ENCODE measurements at places on chromosomes 2 and 18.

GRCh38 chr2:74715081-74715791 lies 61.2 kb downstream of the SEMA4F start:
- no peak for DNase-seq

- DNase-seq: no peak
These were observed 30.5 kb downstream of the B3GNT7 start for GRCh38 chr2:231425811-231426703.

DNA sequence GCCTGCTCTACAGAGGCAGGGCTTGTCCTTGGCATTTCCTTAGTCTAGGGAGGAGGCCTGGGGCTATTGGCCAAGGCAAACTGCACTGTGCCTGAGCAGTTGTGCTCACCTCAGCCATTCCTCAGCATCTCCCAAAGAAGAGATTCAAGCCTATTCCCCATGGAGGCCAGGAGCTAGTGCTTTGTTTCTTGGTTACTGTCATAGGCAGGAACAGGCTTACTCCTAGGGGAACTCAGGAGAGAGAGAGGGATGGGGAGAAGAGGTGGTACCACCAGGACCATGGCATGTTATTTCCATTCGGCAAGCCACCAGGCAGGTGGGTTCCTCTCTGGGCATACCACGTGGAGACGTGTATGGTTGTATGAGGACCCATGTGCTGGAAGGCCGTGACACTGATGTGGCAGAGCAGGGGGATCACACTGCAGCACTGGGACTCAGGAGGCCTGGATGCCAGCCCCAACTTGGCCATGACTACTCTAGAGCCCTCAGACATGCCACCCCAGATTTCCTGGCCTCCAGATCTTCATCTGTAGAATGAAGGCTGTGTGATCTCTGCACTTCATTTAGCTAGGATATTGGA lies 233.7 kb downstream of the LOXHD1 start:
- DNase-seq: no peak

- no peak for DNase-seq
These were observed 6.4 kb downstream of the TWIST2 start for GRCh38 chr2:238854246-238854645.

GRCh38 chr18:49854681-49855080 lies 41.3 kb upstream of the ACAA2 start:
- DNase-seq: no peak

GRCh38 chr2:180651596-180651995 lies 328.8 kb upstream of the UBE2E3 start:
- no peak for DNase-seq

GRCh38 chr2:3659447-3660432 lies 1.7 kb downstream of the ALLC start:
- peak; percentile 75 for DNase-seq

DNA sequence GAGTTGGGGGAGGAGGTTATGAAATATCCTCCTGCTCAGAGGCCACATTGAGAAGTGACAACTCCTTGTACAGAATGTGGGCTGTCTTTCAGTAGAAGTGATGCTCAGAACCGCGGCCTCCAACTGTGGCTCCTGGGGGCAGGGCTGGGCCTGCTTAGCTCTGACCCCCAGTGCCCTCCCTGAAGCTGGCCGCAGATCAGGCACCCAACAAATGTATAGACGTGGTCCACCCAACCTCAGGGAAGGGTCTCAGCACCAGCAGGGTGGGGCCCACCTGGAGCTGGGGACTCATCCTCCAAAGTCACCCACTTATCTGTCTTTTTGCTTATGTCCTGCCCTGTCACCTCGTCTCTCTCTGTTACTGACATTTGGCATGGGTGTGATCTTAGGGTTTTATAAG lies 11.1 kb upstream of the BIN1 start:
- no peak for DNase-seq

GRCh38 chr2:192570788-192571187 lies 376.1 kb upstream of the TMEFF2 start:
- no peak for DNase-seq

DNA sequence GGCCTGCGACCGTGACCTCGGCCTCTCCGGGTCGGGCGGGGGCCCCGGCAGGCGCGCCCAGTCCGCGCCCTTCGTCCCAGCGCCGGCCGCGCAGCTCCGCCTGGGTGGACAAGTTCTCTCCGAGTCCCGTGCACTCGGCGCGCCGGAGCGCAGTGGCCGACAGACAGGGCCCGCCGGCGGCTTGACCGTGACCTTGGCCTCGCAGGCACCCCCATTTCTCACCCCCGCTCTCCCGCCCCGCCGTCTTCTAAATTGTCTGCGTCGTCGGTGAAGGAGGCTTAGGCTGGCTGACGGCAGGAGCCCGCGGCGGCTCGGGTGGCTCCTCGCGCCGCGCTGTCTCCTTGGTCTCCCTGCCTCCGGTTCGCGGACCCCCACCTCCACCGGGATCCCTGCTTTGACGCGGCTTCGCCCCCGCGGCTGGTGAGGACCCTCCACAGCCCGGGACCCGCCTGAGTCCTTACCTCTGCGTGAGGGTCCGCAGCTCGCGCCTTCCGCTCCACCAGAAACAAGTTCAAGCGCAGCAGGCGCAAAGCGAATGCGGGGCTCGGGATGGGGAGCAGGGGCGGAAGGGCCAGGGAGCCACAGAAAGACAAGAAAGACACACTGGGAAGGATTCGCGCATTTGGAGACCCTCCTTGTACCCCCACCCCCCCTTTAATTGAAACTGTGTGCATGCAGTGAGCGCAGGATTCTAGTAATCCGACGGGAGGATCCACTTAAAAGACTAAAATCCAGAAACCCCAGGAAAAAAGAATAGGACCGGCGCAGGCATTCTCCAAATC lies 4.0 kb downstream of the PTGR3 start:
- DNase-seq: no peak

- DNase-seq: no peak
These were observed 293.2 kb upstream of the DCC start for GRCh38 chr18:52046842-52047241.

DNA sequence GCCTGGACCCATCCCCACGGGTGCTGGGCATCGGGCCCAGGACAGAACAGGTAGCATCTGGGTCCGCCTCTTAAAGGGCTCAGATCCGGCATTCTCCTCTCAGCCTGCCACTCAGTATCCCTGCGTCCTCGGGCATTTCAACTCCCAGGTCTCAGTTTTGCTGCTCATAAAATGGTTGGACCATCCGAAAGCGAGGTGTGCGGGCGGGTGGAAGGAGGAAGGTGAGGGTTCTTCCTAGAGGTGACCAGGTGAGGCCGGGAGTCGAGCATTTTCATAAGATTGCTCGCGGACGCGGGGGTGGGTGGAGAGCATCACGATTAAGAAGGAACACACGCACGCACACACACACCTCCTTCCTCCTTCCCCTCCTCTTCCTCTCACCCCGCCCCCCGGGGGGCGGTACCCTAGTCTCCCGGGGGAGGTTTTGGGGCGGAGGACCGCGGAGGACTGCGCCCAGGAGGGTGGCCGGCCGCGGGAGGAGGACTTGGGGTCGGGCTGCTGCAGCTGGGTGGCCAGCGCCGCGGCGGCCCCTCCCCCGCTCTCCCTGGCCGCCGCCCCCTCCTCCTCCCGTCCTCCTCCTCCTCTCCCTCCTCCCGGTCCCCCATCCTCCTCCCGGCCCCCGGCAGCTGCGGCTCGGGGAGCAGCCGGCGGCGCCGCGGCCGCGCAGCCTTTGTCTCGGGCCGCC lies 97.9 kb upstream of the GPR45 start:
- no peak for DNase-seq

- DNase-seq: no peak
These were observed 181.8 kb upstream of the ARL4C start for GRCh38 chr2:234678711-234679110.

- no peak for DNase-seq
These were observed 190.0 kb downstream of the ALPK2 start for GRCh38 chr18:58438958-58439300.

- no peak for DNase-seq
These were observed 764.5 kb downstream of the TRIB2 start for GRCh38 chr2:13481201-13481600.

GRCh38 chr2:191777351-191777750 lies 69.5 kb downstream of the CAVIN2 start:
- no peak for DNase-seq

GRCh38 chr2:18721038-18721922 lies 131.9 kb upstream of the NT5C1B start:
- no peak for DNase-seq

DNA sequence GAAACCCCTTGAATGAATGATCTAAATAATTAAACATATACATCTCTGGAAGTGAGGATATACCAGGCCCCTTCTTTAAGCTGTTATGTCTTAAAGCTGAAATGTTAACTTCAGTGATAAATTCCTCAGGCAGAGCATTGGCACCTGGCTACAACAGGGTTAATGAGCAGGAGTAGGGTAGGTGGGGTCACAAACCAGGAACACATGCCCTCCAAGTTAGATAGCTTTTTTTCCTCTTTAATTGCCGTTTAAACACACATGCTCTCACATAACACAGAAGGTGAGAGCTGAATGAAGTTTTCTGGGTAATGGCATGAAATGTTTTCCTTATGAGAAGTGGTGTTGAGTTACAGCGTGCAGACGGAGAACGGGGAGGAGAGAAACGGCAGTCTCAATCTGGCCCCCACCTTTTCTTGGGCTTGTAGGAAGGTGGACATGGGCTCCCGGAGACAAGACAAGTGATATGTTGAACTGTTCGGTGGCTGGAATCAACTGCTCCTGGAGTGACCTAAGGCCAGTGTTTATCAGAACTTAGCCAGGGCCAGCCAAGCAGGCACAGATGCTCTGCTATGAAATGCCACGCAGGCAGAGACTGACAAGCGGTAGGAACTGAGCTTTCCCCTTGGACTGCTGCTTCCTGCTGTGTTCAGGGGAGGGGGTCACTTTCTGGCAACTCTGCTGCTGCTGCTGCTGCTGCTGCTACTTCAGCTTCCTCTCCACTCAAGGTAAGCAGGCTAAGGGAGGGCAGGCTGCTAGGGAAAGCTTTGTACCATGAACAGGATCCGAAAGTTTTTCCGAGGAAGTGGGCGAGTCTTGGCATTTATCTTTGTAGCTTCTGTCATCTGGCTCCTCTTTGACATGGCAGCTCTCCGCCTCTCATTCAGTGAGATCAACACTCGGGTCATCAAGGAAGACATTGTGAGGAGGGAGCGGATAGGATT lies at the start of gene GALNT5:
GALNT5 (plus strand) TSS at position 394 of the 941 bp plus-strand sequence; CDS start at position 772, 378 bp downstream.
- DNase-seq: no peak

- no peak for DNase-seq
These were observed 18.5 kb downstream of the TRAK2 start for GRCh38 chr2:201432621-201433393.

GRCh38 chr2:167475791-167476190 lies 587.5 kb downstream of the XIRP2 start:
- no peak for DNase-seq

GRCh38 chr2:161729-162128 lies 102.1 kb downstream of the SH3YL1 start:
- no peak for DNase-seq

- DNase-seq: no peak
These were observed 135.9 kb upstream of the ARL4C start for GRCh38 chr2:234632527-234633391.

GRCh38 chr18:71233177-71233576 lies 944.3 kb downstream of the SOCS6 start:
- no peak for DNase-seq

- no peak for DNase-seq
These were observed 11.5 kb upstream of the PUS10 start for GRCh38 chr2:61029533-61029932.

- no peak for DNase-seq
These were observed 146.5 kb upstream of the MGAT5 start for GRCh38 chr2:134107402-134107801.

GRCh38 chr2:215377283-215377682 lies 58.6 kb downstream of the FN1 start:
- no peak for DNase-seq

- DNase-seq: no peak
These were observed 230.4 kb upstream of the SPRED2 start for GRCh38 chr2:65662654-65663432.

GRCh38 chr2:2640371-2640770 lies 309.3 kb upstream of the MYT1L start:
- no peak for DNase-seq

DNA sequence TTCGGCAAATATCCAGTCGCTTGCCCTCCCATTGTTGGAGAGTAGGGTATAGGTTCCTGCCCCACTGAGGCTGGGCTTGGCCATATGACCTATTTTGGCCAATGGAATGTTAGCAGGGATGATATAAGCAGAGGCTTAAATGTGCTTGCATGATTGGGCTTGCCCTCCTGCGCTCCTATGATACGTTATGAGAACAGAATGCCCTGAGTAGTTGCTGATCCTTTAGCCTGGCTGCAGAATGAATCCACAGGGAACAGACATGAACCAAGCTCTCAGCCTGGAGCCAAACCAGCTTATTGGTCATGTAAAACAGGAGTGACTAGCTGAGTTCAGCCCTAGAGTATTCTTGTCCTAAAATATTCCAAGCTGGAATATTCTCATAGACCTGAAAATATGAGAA lies 34.8 kb upstream of the IMP4 start:
- DNase-seq: no peak

GRCh38 chr2:216486708-216487107 lies 11.9 kb upstream of the RPL37A start:
- peak; percentile 89 for DNase-seq

DNA sequence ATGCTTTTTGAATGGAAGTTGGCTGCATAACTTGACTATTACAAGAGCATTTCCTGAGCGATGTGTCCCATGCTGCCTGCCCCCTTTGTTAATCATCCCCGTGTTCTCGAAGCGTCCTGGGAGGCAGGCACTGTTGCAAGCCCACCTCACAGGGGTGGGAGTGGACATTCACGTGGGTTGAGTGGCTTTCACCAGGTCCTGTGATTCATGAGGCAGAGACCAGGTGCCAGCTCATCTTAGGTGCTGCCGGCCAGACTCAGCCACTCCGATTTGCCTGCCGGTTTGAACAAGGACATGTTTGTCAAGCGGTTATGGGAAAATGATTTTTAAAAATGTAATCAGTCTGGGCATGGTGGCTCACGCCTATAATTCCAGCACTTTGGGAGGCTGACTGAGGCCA lies 112.5 kb downstream of the ZNF532 start:
- no peak for DNase-seq

DNA sequence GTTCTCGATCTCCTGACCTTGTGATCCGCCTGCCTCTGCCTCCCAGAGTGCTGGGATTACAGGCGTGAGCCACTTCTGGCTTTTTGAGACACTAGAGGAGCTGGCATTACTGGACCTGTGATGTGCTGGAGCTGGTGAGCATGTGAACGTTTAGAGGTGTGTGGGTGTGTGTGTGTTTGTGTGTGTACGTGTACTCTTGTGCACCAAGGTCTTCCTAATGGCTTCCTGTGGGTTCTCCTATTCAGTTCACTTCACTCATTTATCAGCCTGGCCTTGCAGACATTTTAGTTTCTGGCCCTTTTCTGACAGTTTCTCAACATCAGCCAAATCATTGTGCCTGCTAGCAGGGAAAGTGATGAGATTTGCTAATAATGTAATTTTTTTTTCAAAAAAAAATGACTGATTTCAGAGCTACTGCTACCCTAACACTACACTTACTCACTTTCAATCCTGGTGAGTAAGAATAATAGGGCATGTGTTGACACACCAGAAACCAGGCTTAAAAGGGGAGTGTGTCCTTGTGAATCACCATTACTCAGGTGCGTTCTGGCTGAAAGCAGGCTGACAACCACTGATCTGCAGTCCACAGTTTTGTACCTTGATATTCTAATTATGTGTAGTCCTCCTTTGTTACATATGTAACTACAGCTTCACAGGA lies 41.0 kb upstream of the ACTR3 start:
- DNase-seq: no peak

Data from GF-D8 (cell line).